ENCODE measurements at places on chromosomes 5 and 9.

DNA sequence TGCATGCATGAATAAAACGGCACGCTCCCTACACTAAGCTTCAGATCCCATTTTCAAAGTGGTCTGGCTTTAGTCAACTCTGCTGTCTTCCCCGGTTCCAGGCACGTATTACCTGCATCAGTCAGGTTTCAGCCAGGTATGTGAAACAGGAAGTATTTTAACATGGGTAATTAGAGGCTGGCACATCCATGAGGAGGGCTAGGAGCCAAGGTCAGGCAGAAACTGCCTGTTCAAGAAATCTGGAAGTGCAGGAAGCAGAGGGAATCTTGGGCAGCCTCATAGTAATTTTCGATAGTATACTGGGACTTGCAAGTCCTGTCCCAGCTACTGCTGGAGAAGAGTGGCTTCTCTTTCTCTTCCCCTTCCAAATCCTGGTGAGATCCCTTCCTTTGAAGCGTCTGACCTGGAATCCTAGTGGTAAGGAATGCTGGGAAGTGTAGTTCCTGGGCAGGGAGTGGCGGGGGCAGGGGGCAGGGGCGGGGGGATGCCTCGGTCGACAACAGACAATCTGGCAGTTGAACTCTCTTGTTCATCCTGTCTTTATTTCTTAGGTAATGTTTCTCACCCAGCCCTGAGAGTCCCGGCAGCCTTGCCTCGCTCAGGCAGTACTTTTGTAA lies 403.1 kb downstream of the TLE4 start:
- no peak for DNase-seq

DNA sequence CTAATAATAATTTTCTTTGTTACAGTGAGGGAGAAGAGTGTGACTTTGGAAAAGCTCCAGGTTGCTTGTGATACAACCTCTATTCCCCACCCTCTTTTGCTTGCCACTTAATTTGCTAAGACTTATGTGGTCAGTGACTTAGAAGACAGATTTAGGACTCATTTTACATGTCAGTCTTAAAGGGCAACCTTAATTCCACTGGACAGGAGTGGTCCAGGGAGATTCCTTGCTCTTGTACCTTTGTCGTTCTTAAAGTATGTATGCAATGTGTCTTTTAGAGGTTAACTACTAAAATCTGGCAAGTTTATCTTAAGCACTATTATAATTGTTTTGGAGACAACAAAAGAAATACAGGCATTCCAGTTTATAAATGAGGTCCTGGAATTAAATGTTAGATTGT lies 20.0 kb downstream of the SLC30A5 start:
- no peak for DNase-seq

DNA sequence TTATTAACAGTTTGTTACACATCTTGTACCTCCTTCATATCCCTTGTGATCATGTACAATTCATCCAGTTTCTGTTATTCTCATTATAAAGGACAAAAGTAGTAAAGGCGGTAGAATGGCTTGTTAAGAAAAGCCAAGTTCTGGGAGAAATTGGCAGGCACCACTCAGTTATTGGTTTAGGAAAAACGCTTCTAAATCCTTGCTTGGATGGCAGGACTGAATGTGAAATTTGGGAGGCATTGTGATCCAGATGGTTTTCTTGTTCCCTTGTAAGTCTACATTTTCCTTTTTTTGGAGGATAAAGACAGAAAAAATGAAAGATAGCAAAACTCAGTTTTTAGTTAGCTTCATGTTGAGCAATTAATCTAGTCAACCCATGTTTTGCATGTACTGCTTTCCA lies 130.2 kb downstream of the MAT2B start:
- no peak for DNase-seq

DNA sequence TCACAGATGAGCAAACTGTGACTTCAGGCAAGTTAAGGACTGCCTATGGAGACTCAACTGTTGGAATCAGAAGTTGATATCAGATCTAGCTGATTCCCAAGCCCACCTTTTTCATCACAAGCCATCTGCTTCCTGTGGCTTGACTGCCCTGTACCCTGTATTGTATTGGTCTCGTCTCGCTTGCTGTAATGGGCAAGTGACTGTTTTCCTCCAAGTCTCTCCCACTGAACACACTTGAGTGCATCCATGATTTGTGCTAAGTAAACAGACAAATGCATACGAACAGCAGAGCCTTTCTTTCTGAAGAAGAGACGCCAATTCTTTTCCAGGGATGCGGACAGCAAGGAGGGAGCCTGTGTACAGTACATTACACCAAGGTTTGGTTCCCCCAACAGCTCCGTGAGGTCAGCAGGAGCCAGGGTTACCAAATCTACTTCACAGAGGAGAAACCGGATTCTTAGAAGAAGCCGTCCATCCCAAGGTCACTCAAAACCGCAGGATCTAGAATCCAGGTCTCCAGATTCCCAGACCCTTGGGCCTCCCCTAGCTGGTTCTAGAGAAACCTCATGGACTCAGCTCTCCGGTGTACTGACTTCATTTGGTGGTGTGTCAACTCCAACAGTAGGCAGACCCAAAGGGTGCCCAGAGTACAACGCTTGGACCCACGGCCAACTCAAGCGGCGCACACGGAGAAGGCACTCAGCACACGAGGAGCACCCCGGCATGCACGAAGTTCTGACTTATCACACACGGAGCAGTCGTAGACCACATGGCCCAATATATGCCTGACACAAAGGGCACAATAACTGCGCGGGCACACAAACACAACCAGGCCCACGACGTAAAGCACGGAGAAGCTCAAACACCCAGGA lies 1.1 kb downstream of the BAG1 start:
- DNase-seq = no peak

GRCh38 chr9:33439731-33440130 lies 7.7 kb downstream of the AQP3 start:
- no peak for DNase-seq

- DNase-seq = no peak
These were observed 1.8 kb downstream of the ISCA1 start for GRCh38 chr9:86280580-86280979.

- no peak for DNase-seq
These were observed 102.3 kb downstream of the APBA1 start for GRCh38 chr9:69569738-69570451.

All from activated CD4-positive, alpha-beta T cell treated with anti-CD3 and anti-CD28 coated beads for 1 hour (primary cell).